NCI-H2081 treated with DMSO at 0.1 percent for 48 hours (cell line): ENCODE measurements at places on chromosomes 11 and 22.

DNA sequence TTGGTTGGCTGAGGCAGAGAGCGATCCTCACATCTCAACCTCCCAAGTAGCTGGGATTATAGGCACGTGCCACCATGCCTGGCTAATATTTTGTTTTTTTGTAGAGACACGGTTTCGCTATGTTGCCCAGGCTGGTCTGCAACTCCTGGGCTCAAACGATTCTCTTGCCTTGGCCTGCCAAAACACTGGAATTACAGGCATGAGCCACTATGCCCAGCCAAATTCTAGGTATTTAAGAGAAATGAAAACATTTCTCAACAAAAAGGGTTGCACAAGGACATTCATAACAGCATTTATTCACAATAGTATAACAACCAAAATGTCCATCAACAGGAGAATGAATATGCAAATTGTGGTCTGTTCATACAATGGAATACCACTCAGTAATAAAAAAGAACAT, 31.7 kb upstream of the RBX1 start:
- DNase-seq, result no peak

DNA sequence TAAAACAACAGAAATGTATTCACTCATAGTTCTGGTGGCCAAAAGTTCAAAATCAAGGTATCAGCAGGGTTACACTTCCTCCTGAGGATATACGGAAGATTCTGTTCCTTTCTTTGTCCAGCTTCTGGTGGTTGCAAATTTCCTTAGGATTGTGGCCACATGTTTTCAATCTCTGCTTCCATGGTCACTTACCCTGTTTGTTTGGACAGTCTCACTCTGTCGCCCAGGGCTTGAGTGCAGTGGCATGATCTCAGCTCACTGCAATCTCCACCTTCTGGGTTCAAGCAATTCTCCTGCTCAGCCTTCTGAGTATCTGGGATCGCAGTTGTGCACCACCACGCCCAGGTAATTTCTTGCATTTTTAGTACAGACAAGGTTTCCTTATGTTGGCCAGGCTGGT, 534.3 kb downstream of the KCNA4 start:
- DNase-seq, result no peak

- no peak for DNase-seq
Measured at GRCh38 chr11:109968781-109969180, 124.4 kb upstream of the ZC3H12C start.

DNA sequence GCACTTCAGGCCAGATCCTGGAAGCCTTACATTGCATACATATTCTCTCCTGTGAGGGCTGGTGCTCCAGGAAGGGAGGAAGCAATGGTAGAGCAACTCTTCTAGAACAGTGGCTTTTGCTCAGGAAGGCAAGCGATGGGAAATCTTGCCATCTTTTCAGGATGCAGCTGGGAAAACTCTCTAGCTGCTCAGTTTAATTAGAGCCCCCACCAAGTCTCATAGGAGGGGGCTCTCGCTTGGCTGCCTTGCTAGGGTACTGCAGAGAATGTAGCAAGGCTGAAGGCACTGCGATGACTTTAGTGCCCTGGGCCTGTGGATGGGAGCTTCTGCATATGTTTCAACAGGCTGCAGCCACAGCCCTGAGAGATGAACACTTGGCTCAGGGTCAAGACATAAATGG, 357.2 kb upstream of the SYN3 start:
- no peak for DNase-seq

GRCh38 chr11:9893474-9893873, 229.6 kb downstream of the SWAP70 start:
- DNase-seq, result no peak

DNA sequence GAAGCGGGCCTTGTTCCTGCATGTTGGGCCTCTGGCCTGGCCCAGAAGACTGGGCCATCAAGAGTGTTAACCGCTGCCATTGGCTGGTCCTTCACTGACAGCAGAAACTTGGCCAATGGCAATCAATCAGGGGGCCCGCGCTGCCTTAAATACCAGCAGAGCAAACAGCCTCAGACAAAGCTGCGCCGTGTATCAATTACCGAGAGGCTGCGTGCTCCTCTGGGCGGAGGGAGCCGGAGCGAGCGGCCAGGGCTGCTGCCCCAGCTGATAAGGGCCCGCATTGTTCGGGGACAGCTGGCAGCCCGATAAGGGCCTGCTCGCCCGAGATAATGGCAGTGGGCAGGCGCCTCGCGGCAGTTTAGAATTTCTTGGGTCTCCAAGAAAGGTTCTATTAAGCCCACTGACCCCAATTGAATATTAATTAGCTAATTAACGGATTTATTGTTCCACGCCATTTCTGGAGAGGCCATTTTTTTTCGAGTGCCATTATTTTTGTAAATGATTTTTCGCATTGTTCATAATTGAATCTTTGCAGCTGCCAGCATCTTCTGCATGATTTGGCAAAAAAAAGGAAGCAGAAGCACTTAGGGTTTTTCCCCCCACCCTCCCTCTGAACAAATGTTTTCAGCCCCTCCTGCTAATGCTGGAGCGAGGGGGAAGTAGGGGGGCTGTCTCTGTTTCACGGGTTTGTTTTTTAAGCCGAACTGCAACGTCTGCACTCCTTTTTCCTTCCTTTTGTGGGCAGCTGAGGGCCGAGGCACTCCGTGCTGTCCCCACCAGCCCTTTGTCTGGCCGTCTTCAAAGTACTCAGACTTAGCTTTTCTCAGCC, 37.6 kb upstream of the RIC3 start:
- DNase-seq, result no peak

DNA sequence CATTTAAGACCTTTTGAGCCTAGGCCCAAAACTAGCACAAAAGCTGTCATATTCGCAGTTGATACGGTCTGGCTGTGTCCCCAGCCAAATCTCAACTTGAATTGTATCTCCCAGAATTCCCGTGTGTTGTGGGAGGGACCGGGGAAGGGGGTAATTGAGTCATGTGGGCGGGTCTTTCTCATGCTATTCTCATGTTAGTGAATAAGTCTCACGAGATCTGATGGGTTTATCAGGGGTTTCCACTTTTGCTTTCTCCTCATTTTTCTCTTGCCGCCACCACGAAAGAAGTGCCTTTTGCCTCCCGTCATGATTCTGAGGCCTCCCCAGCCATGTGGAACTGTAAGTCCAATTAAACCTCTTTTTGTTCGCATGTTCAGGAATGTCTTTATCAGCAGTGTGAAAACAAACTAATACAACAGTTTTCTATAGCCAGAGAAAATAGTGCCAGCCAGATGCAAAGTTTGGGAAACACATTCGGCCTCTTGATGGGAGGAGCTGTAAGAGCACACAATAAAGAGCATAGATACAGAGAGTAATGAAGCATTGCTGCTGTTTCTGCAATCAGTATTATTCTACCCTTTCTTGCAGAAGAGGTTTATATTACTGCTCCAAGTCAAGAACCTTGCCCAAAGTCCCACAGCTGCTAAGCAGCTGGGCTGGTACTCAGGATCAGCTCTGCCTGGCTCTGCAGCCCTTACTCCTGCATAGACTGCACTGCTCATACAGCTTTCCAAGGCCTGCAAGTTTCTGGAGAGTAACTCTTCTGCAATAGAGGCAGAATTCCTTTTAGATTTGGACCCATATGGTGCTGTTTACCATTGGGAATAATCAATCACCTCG, 2.0 kb upstream of the ZNF195 start:
- no peak for DNase-seq

- DNase-seq, result no peak
Measured at GRCh38 chr11:119416606-119417580, 6.1 kb downstream of the THY1 start.

DNA sequence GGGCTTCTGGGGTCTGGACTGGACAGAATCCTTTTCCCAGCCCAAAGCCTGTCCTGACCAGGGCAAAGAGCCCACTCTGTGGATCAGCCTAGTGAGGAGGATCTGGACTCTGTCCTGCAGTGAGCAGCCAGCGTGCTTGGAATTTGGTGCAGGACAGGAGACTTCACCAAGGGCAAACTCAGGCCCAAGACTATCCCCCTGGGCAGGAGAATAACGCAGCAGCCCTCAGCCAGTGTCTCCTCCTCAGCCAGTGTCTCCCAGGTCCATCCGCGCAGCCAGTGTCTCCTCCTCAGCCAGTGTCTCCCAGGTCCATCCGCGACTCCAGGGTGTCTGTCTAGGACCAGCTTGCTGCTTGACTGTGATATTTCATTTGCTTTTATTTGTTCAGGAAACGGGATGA, 1334.0 kb downstream of the TBC1D22A start:
- DNase-seq, result no peak

GRCh38 chr22:33544707-33545106, 375.6 kb downstream of the LARGE1 start:
- no peak for DNase-seq
